ENCODE measurements at places on chromosomes 1 and 21.

DNA sequence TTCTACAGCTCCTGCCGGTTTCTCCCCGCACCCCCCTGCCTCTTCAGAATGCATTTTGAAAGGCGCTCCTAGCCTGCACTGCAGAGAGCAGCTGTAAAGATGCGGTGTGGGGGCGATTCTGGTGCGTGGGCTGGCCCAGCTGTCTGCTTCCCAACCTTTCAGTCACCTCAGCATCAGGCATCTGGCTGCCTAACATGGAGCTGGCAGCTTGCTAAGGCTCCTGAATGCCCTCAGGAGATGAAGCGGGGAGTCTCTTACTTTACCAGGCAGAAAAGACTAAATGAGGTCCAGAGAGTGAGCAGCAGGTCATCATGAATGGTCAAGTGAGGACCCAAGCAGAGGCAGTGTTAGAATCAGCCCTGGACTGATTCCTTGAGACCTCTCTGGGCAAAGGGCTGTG lies 8.7 kb downstream of the IER5 start:
- no peak for DNase-seq

GRCh38 chr1:82139751-82140468 lies 339.2 kb downstream of the ADGRL2 start:
- DNase-seq: no peak

- DNase-seq: no peak
These were observed 158.9 kb downstream of the ZBTB18 start for GRCh38 chr1:244209955-244210354.

- no peak for DNase-seq
These were observed 543 bp upstream of the EPHB2 start for GRCh38 chr1:22709891-22710700.

DNA sequence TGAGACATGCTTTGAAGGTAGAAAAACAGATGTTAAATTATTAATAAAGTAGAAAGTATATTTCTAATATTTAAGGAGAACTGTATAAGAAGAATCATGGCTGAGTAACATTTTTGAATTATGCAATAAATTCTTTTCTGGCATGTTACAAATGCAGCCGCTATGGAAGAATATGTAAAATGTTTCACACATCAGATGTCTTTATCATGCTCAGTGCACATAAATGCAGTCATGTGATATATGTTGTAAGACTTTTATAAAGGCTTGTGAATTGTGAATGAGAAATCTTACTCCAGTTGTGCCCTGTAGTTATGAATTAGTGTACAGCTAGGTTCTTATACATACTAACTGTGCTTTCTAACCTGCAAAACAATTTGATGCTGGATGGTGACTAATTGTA lies 53.5 kb downstream of the LRRC8B start:
- no peak for DNase-seq

DNA sequence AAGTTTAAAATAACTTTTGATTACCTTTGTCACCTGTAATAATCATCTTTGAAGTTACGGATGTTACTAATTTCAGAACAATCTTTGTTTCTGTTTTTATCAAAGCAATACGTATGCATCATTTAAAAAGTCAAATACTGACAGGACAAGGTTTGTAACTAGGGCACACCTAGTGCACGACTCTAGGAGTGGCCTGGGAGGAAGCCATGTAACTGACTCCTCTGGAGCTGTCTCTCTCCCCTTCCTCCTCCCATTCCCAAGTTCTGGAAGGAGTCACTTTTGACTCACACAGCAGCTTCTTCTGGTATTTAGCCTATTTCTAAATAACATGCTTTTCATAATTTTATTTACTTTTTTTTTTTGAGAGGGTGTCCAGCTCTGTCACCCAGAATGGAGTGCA lies 11.8 kb upstream of the RAP1GAP start:
- no peak for DNase-seq

DNA sequence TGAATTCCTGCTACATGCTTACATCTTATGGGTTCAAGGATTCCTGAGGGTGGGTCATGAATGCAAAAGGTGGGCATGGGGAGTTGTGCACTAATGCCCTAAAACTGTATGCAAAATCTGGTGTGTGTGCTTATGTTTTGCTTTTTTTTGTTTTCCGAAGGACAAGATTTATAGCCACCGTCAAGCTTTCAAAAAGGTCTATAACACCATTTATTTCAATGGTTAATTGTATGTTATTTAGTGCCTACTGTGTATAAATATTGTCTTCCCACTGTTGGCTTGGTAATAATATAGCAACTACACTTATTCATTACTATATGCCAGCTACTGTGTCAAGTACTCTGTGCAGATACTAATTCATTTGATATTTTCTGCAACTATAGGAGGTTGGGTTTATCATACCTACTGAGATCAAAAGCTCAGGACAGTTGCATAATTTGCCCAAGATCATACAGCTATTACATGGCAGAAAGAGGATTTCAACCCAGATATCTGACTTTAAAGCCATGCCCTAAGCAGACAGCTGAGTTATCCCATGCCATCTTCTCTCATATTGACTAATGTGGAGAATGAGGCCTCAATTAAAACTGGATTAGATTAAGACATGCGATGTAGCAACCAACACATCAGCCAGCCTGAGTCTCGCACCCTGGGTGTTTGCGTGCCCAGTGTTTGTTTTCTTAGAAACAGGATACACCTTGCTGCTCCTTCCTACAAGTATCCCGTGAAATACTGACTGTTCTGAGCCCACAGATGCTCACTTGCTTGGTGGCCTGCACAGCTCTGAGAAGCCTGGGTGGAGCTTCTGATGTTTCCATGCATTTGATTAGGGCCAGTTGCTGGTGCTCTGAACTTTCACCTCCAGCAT lies 34.6 kb downstream of the GADD45A start:
- DNase-seq: no peak

GRCh38 chr1:53460666-53461322 lies 1.6 kb downstream of the DMRTB1 start:
- DNase-seq: no peak

- DNase-seq: no peak
These were observed 14.9 kb downstream of the STX12 start for GRCh38 chr1:27787895-27788294.

DNA sequence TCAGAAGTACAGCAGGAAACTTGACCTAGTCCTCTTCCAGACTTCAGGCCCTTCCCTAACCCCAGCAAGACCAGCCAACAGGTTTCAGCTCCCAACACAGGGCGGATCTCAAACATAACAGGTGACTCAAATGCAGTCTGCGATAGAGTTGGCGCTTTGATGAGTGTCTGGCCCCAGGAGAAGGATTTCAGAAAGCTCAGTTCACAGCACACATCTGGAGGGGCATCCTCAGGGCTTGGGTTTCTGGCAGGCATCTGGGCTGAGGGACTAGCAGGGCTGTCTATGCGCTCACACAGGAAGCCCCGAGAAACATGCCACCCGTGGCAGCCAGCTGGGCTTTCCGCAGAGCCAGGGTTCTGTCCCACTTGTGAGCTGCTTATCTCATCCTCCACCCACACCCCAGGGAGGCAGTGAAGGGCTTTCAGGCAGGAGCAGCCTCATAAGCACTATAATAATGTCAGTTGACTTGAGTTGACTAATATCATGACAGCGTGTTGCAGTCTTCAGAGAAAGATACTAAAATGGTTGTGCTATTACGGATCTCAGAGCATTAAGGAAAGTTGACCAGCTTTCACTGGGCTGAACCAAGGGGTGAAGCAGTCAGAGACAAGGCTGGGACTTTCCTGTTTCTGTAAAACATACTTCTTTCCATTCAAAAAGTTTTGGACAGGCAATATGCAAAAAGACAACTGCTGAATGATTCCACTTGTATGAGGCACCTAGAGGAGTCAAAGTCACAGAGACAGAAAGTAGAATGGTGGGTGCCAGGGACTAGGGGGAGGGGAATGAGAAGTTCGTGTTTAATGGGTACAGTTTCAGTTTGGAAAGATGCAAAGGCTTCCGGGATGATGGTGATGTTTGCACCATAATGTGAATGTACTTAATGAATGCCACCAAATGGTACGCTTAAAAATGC lies 233.0 kb upstream of the IRF2BP2 start:
- DNase-seq: no peak

DNA sequence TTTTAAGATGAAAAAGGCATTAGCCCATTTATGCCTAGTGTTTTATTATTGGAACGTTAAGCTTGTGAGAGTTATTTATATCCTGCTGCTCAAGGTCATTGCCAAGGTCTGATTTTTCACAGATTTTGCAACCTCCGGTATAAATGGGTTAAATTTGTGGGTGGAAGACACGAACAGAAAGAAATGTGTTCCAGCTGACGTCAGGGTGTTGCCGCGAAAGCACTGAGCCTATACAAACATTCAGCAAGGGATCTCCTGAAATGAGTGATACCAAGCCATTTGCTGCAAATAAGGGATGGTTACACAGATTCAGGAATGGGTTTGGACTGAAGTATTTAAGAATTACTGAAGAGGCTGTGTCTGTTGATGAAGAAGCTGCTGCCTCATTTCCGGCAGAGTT lies 32.2 kb downstream of the TMED5 start:
- no peak for DNase-seq

- DNase-seq: no peak
These were observed 11.8 kb downstream of the CXADR start for GRCh38 chr21:17524635-17525034.

DNA sequence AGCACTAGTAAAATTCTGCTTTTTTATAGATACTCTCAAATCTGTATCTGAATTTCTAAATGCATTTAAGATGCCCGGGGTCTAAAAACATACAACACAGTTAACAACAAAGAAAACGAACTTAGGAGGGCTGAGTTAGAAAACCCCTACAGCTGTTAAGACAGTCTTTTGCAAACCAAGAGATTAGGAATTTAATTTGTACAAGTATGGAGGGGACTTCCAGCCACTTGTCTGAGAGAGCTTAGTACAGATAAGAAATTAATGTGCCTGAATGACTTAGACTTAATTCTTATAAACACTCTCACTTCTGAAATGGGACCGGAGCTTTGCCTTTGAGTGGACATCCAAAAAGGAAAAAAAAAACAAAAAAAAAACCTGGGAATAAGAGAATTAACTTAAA lies 61.6 kb downstream of the SMYD3 start:
- DNase-seq: no peak

DNA sequence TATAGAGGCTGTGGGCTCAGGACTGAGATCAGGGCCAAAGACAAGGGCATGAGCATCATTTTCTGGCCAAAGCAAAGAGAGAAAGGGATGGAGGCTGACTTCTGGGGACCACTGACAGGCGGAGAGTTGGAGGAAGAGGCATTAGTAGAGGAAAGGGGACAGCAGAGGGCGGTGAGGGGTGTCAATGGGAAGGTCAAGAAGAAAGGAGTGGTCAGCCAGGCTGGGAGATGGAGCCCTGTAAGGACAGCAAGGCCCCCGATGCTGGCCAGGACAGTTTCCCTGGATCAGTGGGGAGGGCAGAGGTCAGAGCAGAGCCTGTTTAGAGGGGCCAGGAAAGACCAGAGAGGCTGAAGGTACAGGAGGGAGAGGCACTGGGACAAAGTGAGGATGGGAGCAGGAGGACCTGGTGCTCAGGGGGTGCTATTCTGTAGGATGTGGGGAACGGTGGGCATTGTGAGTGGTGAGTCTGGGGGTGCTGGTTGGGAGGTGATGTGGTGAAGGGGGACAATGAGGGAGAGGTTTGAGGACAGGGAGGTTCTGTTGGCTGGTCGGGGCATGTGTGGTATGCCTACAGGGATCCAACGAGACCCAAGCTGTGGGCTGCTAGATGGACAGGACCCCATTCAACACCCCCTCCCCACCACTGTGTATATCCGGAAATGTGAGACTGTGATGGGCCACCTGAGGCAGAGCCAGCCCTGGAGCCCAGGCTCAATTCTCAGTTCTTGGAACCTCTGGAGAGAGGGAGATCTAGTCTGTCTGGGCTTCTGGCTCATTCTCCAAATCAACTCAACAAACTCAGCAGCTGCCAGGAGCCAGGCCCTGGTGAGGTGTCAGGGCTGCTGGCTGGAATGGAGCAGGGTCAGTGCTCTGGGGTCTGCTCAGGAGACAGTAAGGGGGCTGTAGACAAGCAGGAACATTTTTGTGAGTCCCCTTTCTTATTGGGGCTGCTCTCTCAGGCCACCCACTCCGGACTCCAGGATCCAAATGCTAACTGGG lies 1.4 kb upstream of the FAM151A start:
- DNase-seq: no peak

DNA sequence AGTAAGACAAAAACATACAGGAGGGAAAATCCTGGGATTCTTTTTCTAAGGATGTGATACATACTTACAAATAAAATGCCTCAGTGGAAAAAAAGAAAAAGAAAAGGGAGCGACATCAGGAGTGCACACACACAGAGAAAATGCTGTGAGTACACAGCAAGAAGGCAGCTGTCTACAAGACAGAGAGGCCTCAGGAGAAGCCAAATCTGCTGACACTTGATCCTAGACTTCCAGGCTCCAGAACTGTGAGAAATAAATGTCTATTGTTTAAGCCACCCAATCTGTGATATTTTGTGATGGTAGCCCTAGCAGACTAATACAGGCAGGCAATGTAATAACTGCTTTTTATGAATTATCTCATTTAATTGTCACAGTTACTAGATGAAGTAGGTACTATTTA lies 17.0 kb upstream of the TRIM45 start:
- DNase-seq: no peak

DNA sequence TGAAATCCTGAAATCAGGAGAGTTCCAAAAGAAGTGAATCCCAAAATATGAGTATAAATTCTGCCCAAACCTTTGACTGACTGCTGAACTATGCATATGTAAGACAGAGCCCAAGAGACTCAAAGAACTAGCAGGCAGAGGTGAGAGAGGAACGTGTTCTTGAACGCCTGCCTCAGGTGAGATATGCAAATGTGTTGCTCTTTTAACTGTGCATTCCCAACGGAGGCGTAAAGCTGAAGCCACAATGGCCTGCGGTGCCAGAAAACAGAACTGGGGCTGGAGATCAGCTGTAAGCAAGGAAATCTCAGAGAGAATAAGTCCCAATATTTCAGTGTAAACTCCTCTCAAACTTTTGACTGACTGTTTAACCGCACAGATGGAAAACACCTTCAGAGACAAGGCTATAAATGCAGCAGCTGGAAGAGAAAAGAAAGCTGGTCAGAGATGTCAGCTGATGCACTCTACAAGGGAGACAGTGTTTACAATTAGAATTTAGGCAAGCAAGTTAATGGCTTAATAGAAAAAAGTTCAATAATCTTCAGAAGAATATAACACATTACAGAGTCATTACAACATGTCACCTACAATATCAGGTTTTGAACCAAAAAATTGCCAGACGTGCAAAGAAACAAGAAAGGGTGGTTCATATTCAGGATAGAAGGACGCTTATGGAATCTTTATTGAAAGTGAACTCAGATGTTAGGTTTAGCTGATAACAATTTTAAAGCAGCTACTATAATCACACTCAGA lies 43.0 kb upstream of the TRIM67 start:
- no peak for DNase-seq

All from T-helper 1 cell (primary cell).